Substantia nigra (tissue), 51 donors: ENCODE measurements at places on chromosomes 1 and 21.
A peak's percentile ranks its signal among the peaks of the same experiment; 100 is the strongest.

DNA sequence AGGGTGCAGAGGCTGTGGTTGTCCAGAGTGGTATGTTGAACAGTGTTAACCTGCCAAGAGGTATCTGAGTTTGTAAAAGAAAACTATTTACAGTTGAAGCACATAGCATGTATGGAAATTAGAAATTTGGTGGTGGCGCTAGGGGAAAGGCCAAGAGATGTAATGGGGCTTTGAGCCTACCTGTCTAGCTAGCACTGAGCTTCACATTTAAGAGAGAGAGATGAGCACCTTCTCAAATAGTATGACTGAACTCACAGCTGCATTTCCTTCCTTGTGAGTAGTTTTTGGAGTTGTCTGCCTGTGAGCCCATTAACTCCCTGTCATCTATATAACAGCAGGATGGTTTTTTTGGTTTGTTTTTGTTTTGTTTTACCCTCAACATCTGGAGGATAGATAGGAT, 4.0 kb downstream of the CLIC4 start:
- DNase-seq, result no peak

GRCh38 chr21:41717573-41718330, 49.1 kb downstream of the RIPK4 start:
- DNase-seq, result no peak

DNA sequence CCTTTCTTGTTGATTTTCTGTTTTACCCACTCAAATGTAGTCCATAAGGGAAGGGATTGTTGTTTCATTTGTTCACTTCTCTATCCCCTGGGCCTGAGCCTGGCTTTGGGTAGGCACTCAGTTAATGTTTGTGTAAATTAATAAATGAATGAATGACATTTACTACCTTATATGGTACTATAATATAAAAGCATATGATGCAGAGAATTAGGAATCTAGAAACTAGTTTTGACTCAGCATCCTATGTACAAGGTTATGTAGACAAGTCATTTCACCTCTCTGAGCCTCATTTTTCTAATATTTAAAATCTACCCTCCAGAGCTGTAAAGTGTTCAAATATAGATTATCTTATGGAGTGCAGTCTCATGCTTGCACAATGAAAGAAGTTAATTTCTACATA, 68.9 kb upstream of the S1PR1 start:
- no peak for DNase-seq

DNA sequence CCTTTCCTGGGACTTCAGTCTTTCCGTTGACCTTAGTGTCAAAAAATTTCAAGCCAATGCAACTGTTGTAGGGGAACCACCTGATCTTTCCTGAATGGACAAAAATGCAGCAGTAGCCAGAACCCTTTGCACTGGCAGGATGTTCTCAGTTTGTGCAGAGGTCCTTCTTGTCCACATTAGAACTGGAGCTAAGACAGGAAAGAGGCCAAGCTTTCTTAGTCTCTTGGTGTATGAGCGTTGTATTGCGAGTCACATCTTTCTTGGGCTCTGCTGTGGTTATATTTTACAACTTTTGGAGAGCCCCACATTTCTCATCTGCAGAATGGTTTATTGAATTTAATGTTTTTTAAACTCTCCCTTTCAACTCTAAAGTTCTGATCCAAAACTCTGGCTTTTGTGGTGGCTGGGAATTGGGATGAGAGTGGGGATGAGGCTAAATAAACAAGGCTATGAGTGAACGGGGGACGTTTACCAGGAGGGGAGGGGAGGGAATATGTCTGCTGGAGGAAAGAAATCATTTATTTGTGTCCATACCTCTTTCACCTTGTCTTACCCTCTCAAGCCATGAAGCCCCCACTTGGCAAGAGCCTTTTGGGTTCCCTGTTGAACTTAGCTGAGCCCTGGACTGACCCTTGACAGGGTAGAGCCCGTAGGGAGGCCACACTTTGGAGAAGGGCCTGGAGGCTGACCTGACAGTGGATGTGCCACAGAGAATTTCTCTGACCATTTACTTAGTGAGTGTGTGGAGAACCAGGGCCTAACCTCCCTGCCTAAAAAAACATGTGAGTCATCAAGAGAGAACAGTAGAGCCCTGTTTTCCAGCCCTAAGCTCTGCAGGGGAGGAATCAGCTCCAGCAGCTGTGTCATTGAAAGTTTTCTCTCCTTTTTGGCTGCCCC, 586 bp downstream of the CHI3L2 start:
- no peak for DNase-seq

DNA sequence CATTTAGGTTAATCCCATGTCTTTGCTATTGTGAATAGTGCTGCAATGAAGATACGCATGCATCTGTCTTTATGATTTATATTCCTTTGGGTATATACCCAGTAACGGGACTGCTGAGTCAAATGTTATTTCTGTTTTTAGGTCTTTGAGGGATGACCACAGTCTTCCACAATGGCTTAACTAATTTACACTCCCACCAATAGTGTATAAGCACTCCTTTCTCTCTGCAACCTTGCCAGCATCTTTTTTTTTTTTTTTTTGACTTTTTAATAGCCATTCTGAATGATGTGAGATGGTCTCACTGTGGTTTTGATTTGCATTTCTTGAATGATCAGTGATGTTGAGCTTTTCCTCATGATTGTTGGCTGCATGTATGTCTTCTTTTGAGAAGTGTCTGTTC, 33.5 kb downstream of the ASH1L start:
- no peak for DNase-seq

- DNase-seq, result no peak
These were observed 21.1 kb upstream of the LAMC2 start for GRCh38 chr1:183164963-183165362.

DNA sequence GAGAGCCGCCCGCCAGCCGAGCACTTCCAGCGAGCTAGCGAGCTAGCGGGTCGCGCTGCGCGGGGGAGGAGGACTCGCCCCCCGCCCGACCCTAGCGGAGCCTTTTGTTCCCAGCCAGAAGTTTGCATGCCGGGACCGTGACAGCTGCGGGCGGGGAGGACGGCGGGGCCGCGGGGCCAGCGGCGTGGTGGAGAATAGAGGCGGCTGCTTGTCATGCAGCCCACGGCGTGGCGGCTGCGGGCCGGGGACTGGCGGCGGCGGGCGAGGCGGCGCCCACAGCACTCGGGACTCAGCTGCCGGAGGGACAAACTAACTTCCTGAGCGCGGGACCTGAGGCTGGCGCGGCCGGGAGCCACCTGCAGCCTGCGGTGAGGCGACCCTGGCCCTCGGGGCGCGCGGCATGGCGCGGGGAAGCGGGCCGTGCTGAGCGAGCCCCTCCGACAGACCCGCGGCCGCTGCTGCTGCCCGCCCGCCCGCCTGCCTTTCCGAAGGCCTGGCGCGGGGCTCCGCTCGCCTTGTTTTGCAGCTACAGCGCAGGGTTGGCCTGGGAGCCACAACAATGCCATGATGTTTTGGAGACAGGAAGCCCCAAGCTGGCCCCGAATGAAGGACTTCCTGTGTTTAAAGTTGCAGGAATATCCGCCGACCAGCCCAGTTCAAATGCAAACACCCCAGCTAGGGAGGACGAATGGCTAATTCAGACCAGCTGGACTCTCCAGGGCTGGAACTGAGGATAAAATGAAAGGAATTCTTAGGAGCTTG, 82.2 kb upstream of the BMP8A start:
- no peak for DNase-seq

DNA sequence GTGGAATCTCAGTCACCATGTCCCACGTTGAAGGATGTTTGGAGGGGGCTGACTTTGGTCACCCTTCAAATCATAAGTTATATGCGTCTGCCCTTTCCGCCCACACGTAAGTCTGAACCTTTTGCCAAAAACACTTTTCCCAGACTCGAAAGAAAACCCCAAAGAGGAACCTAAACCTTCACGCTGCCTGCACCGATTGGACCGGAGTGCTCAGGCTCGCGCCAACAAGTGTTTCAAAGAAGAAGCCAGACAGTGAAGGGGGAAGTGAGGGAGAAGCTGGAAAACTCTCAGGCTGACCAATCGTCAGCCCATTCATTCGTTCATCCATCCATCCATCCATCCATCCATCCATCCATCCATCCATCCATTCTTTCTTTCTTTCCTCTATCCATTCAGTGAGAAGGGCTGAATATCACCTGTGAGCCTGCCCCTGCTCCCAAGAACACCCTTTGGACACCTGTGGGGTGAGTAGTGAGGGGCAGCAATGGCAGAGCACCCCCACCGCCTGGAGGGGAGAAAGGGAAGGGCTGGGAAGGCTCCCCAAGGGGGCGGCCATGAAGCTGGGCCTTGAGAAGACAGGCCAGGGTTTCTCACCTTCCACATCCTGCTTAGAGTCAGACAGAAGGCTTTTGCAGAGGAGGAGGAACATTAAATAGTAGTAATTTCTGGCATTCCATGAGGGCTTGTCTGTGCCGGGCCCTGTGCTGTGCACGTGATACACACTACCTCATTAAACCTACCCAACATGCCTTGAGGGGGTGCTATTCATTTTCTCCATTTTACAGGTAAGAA, 27.1 kb upstream of the RUNX3 start:
- DNase-seq, result peak; percentile 7

- DNase-seq, result no peak
These were observed 10.5 kb upstream of the RPTN start for GRCh38 chr1:152169366-152170025.

DNA sequence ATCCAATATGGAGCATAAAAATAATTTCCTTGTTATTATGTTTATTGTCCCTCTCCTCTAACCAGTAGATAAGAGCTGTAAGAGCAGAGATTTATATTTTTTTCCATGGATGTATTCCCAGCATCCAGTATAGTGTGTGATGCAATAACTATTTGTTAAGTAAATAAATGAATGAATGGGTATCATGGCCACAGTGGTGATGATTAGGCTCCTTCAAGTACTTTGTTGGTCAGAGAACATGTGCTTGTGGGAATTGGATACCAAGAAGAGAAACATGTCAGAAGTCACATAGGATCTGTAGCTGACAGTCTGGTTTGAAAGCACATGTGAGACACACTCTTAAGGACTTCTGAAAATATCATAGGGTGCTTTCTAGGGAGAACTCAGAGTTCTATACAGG, 588.5 kb downstream of the AGBL4 start:
- no peak for DNase-seq

DNA sequence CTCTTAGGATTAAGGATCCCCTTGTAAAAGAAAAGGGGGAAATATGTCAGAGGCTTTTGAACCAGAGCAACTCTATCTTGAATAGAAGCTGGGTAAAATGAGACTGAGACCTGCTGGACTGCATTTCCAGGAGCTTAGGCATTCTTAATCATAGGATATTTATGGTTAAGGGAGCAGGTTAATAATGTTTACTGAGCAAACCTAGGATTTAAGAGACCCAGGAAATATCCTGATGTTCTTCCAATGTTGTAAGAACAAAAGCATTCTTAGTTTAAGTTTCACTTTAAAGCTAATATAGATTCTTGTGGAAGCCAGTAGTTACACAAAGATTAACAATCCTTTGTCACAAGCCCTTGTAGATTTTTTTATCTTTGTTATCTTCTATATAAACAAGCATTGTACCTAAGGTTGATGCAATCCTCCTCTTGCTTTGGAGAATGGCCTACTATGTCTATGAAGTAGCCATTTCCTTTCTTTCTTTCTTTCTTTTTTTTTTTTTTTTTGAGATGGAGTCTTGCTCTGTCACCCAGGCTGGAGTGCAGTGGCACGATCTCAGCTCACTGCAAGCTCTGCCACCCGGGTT, 570.2 kb upstream of the BEND5 start:
- DNase-seq, result no peak

GRCh38 chr1:173997791-173998190, 24.4 kb downstream of the RC3H1 start:
- no peak for DNase-seq

GRCh38 chr1:228288536-228289238, 80.8 kb downstream of the OBSCN start:
- DNase-seq, result no peak

DNA sequence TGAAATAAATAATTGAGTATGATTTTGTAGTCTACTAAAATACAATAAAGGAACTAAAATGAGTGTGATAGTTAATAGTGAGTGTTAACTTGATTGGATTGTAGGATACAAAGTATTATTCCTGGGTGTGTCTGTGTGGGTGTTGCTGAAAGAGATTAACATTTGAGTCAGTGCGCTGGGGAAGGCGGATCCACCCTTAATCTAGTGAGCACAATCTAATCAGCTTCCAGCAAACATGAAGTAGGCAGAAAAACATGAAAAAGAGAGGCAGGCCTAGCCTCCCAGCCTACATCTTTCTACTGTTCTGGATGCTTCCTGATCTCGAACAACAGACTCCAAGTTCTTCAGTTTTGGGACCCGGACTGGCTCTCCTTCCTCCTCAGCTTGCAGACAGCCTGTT, 1716.6 kb downstream of the MRPL39 start:
- no peak for DNase-seq

DNA sequence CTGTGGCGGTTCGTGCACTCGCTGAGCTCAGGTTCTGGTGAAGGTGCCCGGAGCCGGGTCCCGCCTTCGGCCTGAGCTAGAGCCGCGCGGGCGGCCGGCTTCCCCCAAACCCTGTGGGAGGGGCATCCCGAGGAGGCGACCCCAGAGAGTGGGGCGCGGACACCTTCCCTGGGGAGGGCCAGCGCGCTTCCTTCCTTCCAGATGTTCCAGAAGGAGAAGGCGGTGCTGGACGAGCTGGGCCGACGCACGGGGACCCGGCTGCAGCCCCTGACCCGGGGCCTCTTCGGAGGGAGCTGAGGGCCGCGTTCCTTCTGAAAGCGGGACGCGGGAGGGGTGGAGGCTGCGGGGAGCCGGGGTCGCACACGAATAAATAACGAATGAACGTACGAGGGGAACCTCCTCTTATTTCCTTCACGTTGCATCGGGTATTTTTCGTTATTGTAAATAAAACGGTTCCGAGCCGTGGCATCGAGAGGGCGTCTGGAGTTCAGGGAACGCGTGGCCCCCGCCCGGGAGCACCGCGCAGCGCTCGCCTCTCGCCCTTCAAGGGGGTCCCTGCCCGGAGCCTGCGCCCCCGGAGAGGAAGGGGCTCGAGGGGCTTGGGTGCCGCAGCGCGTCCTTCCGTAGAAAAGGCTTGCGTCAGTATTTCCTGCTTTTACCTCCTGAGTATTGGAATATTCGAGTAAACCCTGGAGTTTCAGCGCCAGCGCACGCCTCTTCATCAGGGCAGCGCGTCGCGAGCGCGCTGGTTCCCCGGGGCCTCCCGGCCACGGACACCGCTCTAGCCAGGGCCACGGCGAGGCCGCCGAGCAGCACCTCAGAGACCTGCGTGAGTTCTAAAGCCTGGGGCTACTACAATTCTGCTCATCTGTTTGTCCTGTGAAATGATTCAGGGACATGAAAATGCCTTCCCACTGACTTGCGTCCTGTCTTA, 11.5 kb downstream of the YBEY start:
- DNase-seq, result no peak

DNA sequence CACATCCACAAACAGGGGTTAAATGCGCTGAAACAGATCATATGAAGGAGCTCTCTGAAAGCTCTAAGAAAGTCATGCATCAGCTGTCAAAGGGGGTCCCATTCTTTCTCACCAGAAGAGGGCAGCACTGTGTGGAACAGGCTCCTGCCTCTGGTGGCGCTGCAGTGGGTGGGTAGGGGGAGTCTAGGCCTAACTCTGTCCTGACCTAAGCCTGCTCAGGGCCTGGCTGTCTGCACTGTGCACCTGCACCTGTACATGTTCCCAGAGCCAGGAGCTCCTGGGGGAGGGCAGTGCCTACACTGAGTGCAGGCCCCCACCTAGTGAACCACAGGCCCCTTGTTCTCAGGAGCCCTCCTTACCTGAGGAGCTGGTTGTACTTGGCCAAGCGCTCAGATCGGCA, 16.0 kb downstream of the ENO1 start:
- no peak for DNase-seq

GRCh38 chr1:188350104-188350503, 1521.4 kb downstream of the PLA2G4A start:
- no peak for DNase-seq

- no peak for DNase-seq
These were observed 36.7 kb upstream of the COP1 start for GRCh38 chr1:176243746-176244145.
